ENCODE measurements at places on chromosomes 3 and 15. TPM values are rescaled to one million over a fixed set of nuclear protein-coding genes. Genes with fewer than 3 reads are reported as not detected.

The CCDC80 gene
- total RNA-seq = 0.28 TPM

DNA sequence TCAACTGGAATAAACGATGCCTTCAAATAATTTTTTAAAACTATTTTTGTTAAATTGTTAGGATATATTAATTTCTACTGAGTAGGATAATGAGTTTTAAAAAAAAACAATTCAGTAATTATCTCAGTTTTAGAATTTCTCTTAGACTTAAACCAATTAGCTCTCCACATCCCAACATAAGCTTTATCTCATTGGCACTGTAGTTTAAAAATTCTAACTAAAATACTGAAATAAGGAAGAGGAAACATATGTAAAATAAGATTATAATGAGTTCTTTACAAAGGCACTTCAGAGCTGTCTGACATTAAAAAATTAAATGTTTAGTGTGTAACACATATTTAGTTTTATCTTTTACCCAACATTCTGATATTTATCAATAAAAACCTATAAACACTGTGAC is 558.3 kb downstream of the NAALADL2 start:
- no peaks in the 10 kb centered on the region for H3K27me3 ChIP-seq
- no peak overlapping the region for H3K27ac ChIP-seq
- DNase-seq = no peak
- H3K4me3 ChIP-seq = no peak overlapping the region
- no peaks in the 10 kb centered on the region for H3K4me1 ChIP-seq
- peaks cover 13% of the 10 kb centered on the region for H3K36me3 ChIP-seq

- no peaks in the 10 kb centered on the region for H3K36me3 ChIP-seq
- no peak overlapping the region for H3K4me3 ChIP-seq
- H3K27ac ChIP-seq = peak overlapping the region; percentile 44
- no peak for DNase-seq
- H3K27me3 ChIP-seq = no peaks in the 10 kb centered on the region
- peaks cover 18% of the 10 kb centered on the region for H3K4me1 ChIP-seq
Observed at GRCh38 chr3:69236812-69237707, 114.7 kb upstream of the LMOD3 start.

GRCh38 chr3:183158551-183159006 is 4.0 kb downstream of the LAMP3 start:
- H3K4me3 ChIP-seq = no peak overlapping the region
- peak overlapping the region; percentile 79 for H3K27ac ChIP-seq
- no peaks in the 10 kb centered on the region for H3K36me3 ChIP-seq
- H3K27me3 ChIP-seq = peaks cover 16% of the 10 kb centered on the region
- peak; percentile 78 for DNase-seq
- H3K4me1 ChIP-seq = peaks cover 33% of the 10 kb centered on the region

DNA sequence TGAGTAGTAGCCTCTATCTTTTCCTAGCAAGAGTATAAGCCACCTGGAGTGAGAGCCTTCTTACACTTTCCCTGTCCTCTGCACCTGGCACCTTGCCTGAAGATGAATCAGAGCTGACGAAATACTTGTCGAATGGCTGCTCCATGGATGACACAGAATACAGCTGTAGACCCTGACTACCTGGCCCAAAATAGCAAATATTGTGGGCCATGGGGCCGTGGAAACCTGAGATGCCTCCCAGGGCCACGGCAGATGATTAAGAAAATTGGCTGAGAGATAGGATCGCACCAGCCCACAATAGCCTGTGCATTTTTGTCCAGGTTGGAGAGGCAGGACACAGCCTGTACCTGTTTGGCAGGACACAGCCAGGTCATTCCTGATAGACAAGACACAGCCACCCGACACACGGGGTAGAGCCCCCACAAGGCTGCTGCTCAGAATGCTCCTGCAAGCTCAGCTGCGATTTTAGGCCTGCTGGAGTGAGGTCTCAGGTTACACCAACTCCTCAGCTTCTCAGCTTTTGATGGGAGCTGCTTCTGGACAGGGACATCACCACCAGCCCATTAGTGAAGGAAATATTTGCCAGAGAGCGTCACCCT is 22.9 kb upstream of the TPM1 start:
- H3K4me3 ChIP-seq = no peak overlapping the region
- no peak for DNase-seq
- H3K27ac ChIP-seq = no peak overlapping the region
- H3K4me1 ChIP-seq = no peaks in the 10 kb centered on the region
- H3K36me3 ChIP-seq = no peaks in the 10 kb centered on the region
- no peaks in the 10 kb centered on the region for H3K27me3 ChIP-seq

Measured in natural killer cell treated with Interleukin-12 subunit alpha and Interleukin-12 subunit beta and Interleukin-15 and Interleukin-18, amount 100 ng/mL, for 72 hours (primary cell).